ENCODE measurements at places on chromosomes 4 and X.

DNA sequence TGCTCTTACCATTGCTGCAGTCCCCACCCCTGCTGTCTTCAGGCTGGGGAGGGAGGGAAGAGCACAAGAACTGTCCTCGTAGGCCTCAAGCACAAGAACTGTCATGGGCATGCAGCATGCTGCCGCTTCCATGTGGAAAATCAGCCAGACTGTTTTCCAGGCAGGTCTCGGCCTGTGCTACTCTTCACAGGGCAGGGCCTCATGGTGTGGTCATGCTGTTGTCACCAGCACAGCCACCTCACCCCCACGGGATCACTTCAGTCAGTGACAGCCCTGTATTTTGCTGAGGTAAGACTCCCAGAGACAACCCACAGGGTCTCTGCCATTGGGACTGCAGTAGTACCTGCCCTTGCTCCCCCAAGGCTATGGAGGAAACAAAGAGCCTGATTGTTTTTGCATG is 205.3 kb downstream of the NAP1L3 start:
- no peak for DNase-seq

DNA sequence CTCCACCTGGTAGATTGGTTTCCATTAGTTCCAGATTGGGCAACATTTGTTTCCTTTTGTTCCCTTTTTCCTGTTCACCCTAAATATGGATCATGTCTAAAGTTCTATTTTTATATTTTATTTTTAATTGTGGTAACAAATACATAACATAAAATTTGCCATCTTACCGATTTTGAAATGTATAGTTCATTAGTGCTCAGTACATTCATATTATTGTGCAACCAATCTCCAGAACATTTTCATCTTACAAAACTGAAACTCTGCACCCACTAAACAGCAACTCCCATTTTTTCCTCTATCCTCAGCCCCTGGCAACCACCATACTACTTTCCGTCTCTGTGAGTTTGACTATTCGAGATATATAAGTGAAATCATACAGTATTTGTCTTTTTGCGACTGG is 14.2 kb upstream of the RPS6KA3 start:
- no peak for DNase-seq

- no peak for DNase-seq
These were observed 408.2 kb downstream of the SMARCA1 start for GRCh38 chrX:129115104-129115503.

- DNase-seq, result no peak
These were observed 74.4 kb upstream of the NAP1L2 start for GRCh38 chrX:73289039-73289438.

DNA sequence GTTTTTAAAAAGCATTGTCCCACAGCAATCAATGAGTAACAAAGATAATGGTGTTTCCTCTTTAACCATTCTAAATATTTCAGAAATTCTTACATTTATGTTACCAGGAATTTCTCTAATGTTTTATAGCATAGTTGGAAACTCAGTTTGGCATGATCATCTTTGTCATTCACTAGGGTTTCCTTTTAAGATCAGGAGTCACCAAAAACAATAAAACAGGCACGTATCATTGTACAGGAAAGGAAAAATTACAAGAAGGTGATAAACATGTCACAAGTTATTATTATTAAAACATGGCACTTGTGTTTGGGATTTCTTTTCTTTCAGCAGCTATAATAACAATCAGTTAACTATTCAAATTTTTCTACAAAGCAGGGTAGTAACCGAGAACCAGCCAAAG is 84.0 kb downstream of the SLC10A7 start:
- no peak for DNase-seq

DNA sequence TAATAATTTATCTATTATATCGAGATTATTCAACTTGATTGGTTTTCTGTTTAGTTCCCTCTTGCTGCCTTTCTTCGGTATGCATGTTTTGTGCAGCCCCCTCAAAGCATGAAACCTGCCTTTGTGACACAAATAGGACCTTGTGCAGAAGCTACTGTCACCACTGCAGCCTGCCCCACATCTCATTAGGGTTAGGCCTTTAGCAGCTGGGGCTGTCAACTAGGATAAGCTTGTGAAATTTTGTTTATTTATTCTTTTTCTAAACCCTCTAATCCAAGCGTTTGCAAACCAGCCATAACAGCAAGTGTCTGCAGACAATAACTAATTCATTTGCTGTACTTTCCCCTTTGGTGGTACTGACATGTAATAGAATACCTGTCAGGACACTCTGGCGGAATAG is 258.9 kb downstream of the RCHY1 start:
- no peak for DNase-seq

- no peak for DNase-seq
These were observed 1.8 kb downstream of the ARHGAP4 start for GRCh38 chrX:153924149-153924861.

DNA sequence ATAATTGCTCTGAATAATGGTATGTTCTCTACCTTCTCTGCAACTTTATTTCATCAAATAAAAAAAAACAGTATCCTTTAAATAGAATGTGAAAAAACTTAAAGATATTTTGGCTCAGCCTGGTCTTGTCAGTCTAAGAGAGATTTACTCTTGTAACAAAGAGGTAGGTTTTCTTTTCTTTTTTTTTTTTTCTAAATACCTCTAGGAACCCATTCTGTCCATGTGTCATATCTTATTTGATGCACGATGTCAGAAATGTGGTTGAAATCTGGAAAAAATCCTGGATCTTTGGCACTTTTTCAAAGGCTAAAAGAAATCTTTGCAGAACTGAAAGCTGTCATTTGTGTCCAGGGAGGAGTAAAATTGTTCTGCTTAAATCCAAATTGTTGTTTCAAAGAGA is 17.3 kb upstream of the FGF5 start:
- DNase-seq, result no peak

DNA sequence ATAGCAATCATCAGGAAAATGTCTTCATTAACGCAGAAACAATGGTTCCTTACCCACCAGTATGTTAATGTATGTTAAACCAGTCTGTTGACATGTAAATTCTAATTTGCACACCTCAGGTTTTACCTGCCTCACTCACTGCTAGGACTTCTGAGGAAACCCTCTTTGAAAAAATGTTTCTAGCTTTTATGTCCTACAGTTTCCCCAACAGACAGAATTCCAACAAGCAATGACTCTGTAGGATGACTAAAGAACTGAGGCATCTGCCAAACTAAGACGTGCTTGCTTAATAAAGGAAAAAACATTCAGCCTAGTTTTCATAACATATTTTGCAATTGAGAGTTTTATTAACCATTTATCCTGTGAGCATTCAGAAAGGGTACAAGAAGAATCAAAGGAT is 20.6 kb upstream of the SOX3 start:
- DNase-seq, result no peak

DNA sequence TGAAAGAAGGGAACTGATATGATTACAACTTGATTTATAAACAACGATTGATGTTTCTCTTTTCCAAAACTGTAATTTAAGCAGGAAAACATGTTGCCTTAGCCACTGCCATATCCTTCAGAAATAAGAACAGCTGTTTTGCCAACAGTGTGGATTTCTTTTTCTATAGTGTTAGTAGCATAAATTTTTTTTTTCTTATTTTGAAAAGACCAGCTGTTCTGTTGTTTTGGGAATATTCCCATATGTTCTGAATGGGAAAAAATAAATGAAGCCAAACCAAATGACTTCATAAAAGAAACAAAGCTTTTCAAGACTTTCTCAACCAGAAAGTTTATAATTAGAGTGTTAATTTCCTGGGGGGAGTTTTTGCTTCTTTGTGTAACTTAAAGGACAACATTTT is 83.9 kb upstream of the ARHGAP24 start:
- DNase-seq, result no peak

- no peak for DNase-seq
These were observed 122.5 kb upstream of the LNX1 start for GRCh38 chr4:53713767-53714166.

- DNase-seq, result no peak
These were observed 22.7 kb downstream of the KLF3 start for GRCh38 chr4:38686682-38687081.

DNA sequence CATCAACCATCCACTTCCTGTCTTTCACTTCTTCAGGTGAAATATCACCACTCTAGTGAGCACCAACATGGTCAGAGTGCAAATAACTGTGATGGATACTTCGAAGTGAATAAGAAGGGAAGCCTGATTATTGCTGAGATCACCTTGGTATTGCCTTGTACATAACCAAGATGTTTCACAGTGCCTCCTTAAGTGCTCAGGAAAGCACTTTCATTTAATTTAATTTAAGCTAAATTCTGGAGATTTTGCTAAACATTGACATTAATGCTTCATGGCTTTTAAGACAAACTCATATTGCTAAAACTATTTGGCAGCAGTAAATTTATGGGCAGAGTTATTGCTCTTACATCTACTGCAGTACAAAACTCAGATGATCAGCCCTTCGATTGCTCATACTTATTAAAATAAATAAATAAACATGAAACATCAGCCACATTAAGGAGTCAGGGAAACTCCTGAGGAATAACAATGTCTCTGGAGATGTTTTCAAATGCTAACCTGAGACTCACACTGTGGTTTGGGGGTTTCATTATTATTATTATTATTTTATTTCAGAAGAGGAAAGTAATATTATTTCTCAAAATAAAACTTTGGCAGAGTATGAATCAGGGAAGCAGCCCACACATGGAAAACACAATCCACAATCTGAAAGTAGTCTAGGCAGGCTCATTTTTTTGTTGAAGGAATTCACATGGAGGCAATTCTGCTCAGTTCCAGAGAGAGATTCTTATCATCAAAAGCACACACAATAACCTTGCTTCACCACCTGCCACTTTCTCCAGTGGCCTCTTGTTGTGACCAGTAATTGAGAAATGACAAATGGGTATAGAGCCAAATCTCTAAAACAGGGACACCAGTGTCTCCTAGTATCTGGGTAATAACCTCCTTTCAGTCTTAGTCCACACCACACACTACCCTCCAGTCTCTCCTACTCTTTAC is 344.2 kb downstream of the MAPK10 start:
- DNase-seq, result no peak

DNA sequence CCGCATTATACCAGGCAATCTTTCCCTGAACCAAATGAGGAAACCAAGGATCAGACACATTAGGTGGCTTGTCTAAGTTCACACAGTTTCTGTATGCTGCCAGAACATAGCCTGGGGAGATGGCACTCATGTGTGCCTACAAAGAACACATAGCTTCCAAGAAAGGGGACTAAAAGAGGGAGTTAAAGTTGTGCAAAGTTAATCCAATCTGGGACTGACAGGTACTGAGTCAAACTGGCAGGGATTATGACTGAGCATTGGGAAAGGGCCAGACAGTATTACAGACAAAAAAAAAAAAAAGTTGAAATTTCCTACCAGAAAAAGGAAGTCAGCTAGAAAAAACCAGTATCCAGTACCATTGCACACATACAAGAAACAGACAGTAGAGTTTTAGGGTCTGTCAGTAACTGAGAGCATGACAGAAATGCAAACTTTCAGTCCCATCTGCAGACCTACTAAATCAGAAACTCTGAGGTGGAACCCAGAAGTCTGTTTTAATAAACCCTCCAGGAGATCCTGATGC is 37.2 kb downstream of the ADAMTS3 start:
- no peak for DNase-seq

- DNase-seq, result no peak
These were observed 95.6 kb upstream of the METTL14 start for GRCh38 chr4:118589471-118590055.

GRCh38 chr4:24912252-24913118 is at the start of gene CCDC149:
TSS of gene CCDC149 (minus strand) at chr4:24913042. CDS start at chr4:24912864, 178 bp downstream.
- DNase-seq, result no peak

GRCh38 chr4:75053352-75053751 is 120.4 kb downstream of the PARM1 start:
- no peak for DNase-seq

- DNase-seq, result no peak
These were observed 42.2 kb upstream of the HMGB3 start for GRCh38 chrX:150940844-150941495.

Data from stimulated activated CD8-positive, alpha-beta memory T cell treated with anti-CD3 and anti-CD28 coated beads, Interleukin-7, amount 100 ng/mL, for 1 hour (primary cell).